Right atrium auricular region (tissue), 2 donors: ENCODE measurements at places on chromosomes 1 and 21. TPM values are rescaled to one million over a fixed set of nuclear protein-coding genes. Genes with fewer than 3 reads are reported as not detected.

OR6K3 gene
- total RNA-seq, result not detected

GRCh38 chr1:182280504-182280900, 111.1 kb downstream of the GLUL start:
- H3K27ac ChIP-seq, result no peak overlapping the region
- no peaks in the 10 kb centered on the region for H3K27me3 ChIP-seq
- H3K4me3 ChIP-seq, result no peak overlapping the region
- DNase-seq, result no peak
- no peaks in the 10 kb centered on the region for H3K36me3 ChIP-seq

GRCh38 chr21:36396325-36396724, 11.1 kb downstream of the CHAF1B start:
- no peaks in the 10 kb centered on the region for H3K27me3 ChIP-seq
- no peak overlapping the region for H3K27ac ChIP-seq
- peak; percentile 11 for DNase-seq
- H3K4me3 ChIP-seq, result no peak overlapping the region
- no peaks in the 10 kb centered on the region for H3K36me3 ChIP-seq
- H3K4me1 ChIP-seq, result no peaks in the 10 kb centered on the region

DNA sequence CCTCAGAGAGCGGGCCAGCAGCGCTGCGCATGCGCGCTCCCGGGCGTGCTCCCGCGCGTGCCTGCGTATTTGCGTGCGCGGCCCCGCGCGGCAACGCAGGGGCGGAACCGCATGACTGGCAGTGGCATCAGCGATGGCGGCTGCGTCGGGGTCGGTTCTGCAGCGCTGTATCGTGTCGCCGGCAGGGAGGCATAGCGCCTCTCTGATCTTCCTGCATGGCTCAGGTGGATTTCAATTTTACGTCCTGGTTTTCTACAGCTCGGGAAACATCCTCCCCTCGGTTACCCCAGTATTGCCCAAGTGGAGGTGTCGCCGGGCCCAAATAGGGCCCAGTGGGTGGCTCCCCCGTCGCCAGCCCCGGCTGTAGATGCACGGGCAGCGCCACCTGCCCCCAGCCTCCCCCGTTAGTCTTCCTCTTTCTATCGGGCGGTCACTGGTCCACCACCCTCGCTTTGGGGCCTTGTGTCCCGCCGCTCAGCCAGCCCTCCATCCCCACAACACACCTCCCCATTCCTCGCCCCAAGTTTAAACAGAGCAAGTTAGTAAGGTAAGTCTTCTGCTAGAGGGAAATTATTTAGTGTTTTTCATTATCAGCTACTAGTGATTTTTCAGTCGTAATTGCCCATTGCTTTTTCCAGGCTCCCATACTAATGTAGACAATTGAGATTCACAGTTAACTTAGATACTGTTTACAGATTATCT, at the start of gene LYPLAL1:
TSS of gene LYPLAL1 (plus strand) at position 121 of the 702 bp plus-strand sequence. CDS start at position 134, 13 bp downstream.
- H3K4me1 ChIP-seq, result peaks cover 41% of the 10 kb centered on the region
- peak within 1 kb of the TSS; percentile 72 for H3K4me3 ChIP-seq
- peak; percentile 90 for DNase-seq
- no peaks in the 10 kb centered on the region for H3K36me3 ChIP-seq
- peak within 1 kb of the TSS; percentile 95 for H3K27ac ChIP-seq

DNA sequence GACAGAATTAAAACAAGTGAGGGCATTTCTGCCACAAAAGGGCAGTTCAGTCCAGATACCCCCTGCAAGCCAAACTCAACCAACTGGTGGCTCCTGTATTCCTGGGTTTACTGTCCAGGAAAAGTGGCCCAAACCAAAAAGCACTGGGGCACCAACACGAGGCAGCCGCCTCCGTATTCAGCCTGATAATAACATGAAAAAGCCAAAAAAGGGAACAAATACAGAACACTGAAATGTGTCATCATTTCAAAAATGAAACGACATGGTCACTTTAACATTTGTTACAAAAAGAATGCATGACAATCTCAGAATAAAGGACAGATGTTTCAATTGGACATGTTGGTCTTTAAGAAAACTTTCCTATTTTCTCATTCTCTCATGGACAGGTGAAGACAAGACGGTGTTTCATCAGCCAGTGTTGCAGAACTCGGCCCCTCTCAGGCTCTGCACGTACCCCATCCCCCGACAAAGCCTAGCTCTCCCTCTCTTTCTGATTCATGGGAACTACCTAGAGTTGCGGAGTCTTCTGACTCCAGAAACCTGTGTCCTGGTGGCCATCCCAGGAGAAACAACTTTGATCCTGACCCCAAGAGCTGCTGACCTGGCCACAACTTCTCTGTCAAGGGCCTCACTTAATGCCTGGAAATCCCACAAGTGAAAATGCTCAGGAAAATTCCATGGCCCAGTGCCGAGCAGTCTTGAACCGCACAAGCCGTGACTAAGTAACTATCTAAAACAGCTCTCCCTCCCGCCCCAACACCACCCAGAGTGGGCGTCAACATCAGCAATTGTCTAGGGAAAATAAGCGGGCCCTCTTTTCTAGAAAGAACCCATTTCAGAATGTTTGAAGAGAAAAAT, 27.1 kb downstream of the ZBTB17 start:
- peak overlapping the region; percentile 30 for H3K4me3 ChIP-seq
- H3K36me3 ChIP-seq, result peaks cover 43% of the 10 kb centered on the region
- peak overlapping the region; percentile 90 for H3K27ac ChIP-seq
- no peaks in the 10 kb centered on the region for H3K27me3 ChIP-seq
- peak; percentile 95 for DNase-seq

GRCh38 chr1:186628910-186629309, 51.3 kb downstream of the PTGS2 start:
- H3K36me3 ChIP-seq, result no peaks in the 10 kb centered on the region
- no peaks in the 10 kb centered on the region for H3K27me3 ChIP-seq
- no peak overlapping the region for H3K4me3 ChIP-seq
- DNase-seq, result no peak

GRCh38 chr1:213657879-213658278, 329.9 kb upstream of the PROX1 start:
- no peaks in the 10 kb centered on the region for H3K27me3 ChIP-seq
- H3K4me1 ChIP-seq, result no peaks in the 10 kb centered on the region
- no peak for DNase-seq
- no peaks in the 10 kb centered on the region for H3K36me3 ChIP-seq
- no peak overlapping the region for H3K27ac ChIP-seq
- no peak overlapping the region for H3K4me3 ChIP-seq

DNA sequence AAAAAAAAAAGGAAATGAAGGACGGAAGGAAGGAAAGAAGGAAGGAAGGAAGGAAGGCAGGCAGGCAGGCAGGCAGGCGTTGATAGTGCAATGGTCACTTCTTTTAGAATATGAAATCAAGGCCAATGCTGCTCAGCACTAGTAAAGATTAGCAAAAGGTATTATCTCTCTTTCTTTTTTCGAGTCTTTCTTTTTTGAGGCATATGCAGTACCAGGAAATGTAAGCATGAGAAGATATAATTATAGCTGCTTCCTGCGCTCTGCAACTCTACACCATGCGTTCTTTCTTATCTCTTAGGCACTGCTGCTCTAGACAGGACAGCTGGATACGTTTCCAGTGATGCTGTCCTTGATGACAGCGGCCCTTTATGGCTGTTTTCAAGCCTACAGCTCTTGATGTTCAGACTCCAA, 1512.5 kb upstream of the B3GALT2 start:
- H3K4me3 ChIP-seq, result no peak overlapping the region
- no peaks in the 10 kb centered on the region for H3K4me1 ChIP-seq
- no peak for DNase-seq
- H3K27ac ChIP-seq, result no peak overlapping the region

KCNQ4 gene
- 1.7 TPM for total RNA-seq

- H3K4me3 ChIP-seq, result no peak overlapping the region
- DNase-seq, result no peak
- H3K27ac ChIP-seq, result no peak overlapping the region
- no peaks in the 10 kb centered on the region for H3K36me3 ChIP-seq
- no peaks in the 10 kb centered on the region for H3K4me1 ChIP-seq
Measured at GRCh38 chr1:67614511-67614934, 70.5 kb upstream of the GADD45A start.

- H3K27me3 ChIP-seq, result no peaks in the 10 kb centered on the region
- H3K4me3 ChIP-seq, result no peak overlapping the region
- no peak for DNase-seq
- H3K4me1 ChIP-seq, result no peaks in the 10 kb centered on the region
Measured at GRCh38 chr1:29425631-29426030, 189.3 kb downstream of the PTPRU start.

TAL1 gene
- 3.1 TPM for total RNA-seq

ZNF683 gene
- not detected for total RNA-seq

DNA sequence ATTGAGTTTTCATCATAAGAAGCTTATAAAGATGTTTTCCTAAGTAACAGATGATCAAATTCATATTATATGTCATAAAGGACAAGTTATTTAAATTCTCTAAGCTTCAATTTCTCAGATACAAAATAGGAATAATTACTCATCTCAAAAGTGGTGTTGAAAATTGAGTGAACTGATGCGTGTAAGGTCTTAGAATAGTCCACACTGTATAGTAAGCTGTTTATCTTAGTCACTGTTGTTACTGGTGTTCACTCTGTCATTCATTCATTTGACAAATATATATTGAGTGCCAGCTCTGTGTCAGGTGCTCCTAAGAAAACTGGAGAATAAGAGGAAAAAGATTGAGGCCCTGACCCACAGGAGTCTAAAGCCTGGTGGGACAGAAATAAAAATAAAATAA, 186.3 kb upstream of the BRINP3 start:
- H3K4me1 ChIP-seq, result no peaks in the 10 kb centered on the region
- H3K27ac ChIP-seq, result no peak overlapping the region
- H3K4me3 ChIP-seq, result no peak overlapping the region
- H3K36me3 ChIP-seq, result no peaks in the 10 kb centered on the region
- no peak for DNase-seq
- no peaks in the 10 kb centered on the region for H3K27me3 ChIP-seq

- H3K27ac ChIP-seq, result no peak overlapping the region
- no peaks in the 10 kb centered on the region for H3K27me3 ChIP-seq
- peaks cover 37% of the 10 kb centered on the region for H3K4me1 ChIP-seq
- H3K36me3 ChIP-seq, result no peaks in the 10 kb centered on the region
Measured at GRCh38 chr21:39082656-39083376, 100.4 kb downstream of the PSMG1 start.

- no peaks in the 10 kb centered on the region for H3K27me3 ChIP-seq
- no peaks in the 10 kb centered on the region for H3K4me1 ChIP-seq
- peak overlapping the region; percentile 59 for H3K4me3 ChIP-seq
- no peaks in the 10 kb centered on the region for H3K36me3 ChIP-seq
Measured at GRCh38 chr1:9687874-9688582, 36.5 kb downstream of the PIK3CD start.

DNA sequence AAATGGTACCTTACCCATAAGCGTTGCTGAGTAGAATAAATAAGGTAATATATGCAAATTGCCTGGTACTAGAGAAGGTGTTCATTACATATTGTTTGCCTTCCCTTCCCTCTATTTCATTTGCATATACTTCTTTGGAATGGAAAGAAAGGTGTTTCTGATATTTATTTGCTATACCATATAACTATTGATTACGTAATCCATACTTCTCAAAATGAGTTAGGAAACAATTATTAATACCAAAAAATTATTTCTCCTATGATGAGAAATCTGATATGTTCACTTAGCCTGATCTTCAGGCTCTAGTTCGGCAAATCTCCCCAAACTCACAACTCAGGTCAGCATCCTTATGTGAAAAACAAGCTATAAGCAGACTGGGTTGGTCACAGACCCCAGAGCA, 119.3 kb downstream of the DAB1 start:
- DNase-seq, result no peak
- no peaks in the 10 kb centered on the region for H3K4me1 ChIP-seq
- H3K36me3 ChIP-seq, result no peaks in the 10 kb centered on the region
- H3K4me3 ChIP-seq, result no peak overlapping the region
- H3K27ac ChIP-seq, result no peak overlapping the region

DNA sequence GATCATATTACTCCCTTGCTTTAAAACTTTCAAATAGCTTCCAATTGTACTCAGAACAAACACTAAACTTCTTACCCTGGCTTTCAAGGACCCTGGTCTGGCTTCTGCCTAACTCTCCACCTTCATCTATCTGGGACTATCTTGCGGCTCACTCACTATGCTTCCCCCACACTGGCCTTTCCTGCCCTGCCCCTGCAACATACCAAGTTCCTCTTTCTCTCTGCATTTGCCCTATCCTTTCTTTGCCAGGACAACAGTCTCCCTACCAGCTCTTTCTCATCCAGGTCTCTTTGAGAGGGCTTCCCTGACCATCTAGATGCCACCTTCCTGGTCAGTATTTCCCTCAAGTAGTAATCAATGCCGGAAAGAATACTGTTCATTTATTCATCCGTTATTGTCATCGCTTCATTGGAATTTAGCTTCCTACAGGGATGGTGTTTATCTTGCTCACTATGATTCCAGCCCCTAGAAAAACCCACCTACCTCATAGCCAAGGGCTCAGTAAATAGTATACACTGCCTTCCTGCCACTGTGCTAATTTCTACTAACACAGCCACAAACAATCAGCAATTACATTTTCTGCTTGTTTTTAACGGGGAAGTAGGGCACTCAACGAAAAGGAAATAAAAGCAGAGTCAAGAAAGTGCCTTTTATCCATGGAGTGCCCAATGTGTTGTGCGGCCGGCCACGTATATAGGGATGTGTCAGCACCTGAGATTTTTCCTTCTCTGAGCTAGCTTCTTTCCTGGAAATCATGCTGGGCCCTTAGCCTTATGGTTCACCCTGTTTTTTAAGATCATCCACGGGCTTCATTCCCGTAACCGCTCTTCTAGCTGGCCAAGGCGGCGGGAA, 521 bp upstream of the CDC7 start:
- peak overlapping the region; percentile 89 for H3K27ac ChIP-seq
- peak overlapping the region; percentile 53 for H3K4me3 ChIP-seq
- H3K27me3 ChIP-seq, result no peaks in the 10 kb centered on the region
- no peaks in the 10 kb centered on the region for H3K36me3 ChIP-seq

GRCh38 chr21:32958288-32959002, 67.3 kb upstream of the OLIG2 start:
- no peak overlapping the region for H3K27ac ChIP-seq
- no peaks in the 10 kb centered on the region for H3K4me1 ChIP-seq

- no peaks in the 10 kb centered on the region for H3K4me1 ChIP-seq
- H3K4me3 ChIP-seq, result no peak overlapping the region
- H3K27me3 ChIP-seq, result no peaks in the 10 kb centered on the region
- H3K36me3 ChIP-seq, result no peaks in the 10 kb centered on the region
Measured at GRCh38 chr1:148162363-148162762, 10.3 kb upstream of the NBPF11 start.

DNA sequence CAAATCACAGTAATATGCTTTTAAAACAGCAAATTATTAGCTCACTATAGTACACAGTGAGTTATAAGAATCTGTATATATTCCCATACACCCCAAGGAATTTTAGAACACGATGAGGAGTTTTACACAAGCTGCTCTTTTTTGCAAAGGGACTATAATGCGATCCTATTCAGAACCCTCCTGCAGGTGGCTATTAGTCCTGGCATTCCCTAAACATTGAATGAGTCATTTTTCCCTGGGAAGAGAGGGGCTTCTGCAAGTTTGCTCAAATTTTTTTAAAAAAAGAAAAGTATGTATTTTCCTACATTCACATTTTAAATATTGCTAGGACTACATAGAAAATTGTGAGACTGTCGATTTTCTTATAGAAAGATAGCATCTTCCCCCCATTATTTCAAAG, 106.3 kb downstream of the COL11A1 start:
- no peak for DNase-seq
- no peaks in the 10 kb centered on the region for H3K4me1 ChIP-seq
- no peak overlapping the region for H3K4me3 ChIP-seq
- H3K27ac ChIP-seq, result no peak overlapping the region
- no peaks in the 10 kb centered on the region for H3K36me3 ChIP-seq

RUNX3 gene
- total RNA-seq, result 0.48 TPM
